ENCODE measurements at places on chromosomes 11 and 22. TPM values are rescaled to one million over a fixed set of nuclear protein-coding genes. Genes with fewer than 3 reads are reported as not detected.

FOLR2 gene
- 0.75 TPM for total RNA-seq

- H3K27me3 ChIP-seq: no peaks in the 10 kb centered on the region
- peaks cover 84% of the 10 kb centered on the region for H3K36me3 ChIP-seq
- no peak overlapping the region for H3K27ac ChIP-seq
These were observed 10.7 kb upstream of the SIPA1 start for GRCh38 chr11:65627202-65627601.

- H3K36me3 ChIP-seq: no peaks in the 10 kb centered on the region
- peaks cover 23% of the 10 kb centered on the region for H3K4me1 ChIP-seq
- no peaks in the 10 kb centered on the region for H3K27me3 ChIP-seq
- no peak overlapping the region for H3K4me3 ChIP-seq
- DNase-seq: no peak
- no peak overlapping the region for H3K27ac ChIP-seq
These were observed 17.1 kb downstream of the PLA2G6 start for GRCh38 chr22:38164551-38164918.

GRCh38 chr22:22700631-22701030 lies 56.2 kb downstream of the GGTLC2 start:
- no peak overlapping the region for H3K4me3 ChIP-seq
- H3K36me3 ChIP-seq: no peaks in the 10 kb centered on the region
- no peak overlapping the region for H3K27ac ChIP-seq
- DNase-seq: no peak
- no peaks in the 10 kb centered on the region for H3K27me3 ChIP-seq
